ENCODE measurements at places on chromosomes 3 and 15.

DNA sequence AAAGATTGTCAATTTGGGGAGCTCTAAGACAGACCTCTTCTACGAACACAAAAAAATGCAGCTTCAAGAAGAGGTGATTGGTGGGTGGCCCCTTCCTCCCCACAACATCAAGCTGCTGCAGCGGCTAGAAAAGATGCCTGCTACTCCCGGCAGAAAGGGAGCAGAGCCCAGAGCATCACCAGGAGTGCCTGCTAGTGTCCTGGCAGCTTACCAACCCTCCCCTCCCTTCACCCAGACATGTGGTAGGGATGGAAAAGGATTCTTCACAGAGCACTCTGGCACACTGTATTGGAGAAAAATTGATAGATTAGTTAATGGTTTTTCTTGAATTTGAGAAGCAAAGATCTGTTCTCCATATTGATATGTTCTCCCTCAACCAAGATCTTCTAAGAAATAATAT is 10.8 kb downstream of the IP6K1 start:
- DNase-seq: no peak

DNA sequence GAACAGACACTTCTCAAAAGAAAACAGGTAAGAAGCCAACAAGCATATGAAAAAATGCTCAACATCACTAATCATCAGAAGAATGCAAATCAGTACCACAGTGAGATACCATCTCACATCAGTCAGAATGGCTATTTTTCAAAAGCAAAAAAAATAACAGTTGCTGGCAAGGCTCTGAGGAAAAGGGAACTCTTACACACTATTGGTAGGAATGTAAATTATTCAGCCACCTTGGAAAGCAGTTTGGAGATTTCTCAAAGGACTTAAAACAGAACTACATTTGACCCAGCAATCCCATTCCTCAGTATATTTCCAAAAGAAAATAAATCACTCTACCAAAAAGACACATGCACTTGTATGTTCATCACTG is 95.6 kb downstream of the APBA2 start:
- no peak for DNase-seq

DNA sequence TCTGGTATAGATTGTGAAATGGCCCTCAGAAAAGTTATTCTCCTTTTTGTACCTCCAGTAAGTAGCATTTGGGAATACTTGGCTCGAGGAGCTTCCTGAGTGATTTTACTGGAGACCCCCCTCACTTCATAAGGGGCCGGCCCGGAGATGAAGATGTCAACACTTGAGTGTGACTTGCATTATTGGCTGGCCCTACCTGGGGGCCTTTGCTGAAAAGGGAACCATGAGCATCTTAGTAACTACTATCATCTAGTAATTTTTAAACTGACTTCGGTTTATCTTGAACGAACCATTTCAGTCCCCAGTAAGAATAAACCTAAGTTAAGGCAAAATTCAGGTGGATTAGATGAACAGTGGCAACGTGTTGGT is 1.3 kb downstream of the FAIM start:
- DNase-seq: no peak

GRCh38 chr3:31952205-31952604 is 28.9 kb downstream of the OSBPL10 start:
- no peak for DNase-seq

- no peak for DNase-seq
Observed at GRCh38 chr3:2839876-2840275, 270.3 kb downstream of the IL5RA start.
